ENCODE measurements at places on chromosomes 6 and 20.

DNA sequence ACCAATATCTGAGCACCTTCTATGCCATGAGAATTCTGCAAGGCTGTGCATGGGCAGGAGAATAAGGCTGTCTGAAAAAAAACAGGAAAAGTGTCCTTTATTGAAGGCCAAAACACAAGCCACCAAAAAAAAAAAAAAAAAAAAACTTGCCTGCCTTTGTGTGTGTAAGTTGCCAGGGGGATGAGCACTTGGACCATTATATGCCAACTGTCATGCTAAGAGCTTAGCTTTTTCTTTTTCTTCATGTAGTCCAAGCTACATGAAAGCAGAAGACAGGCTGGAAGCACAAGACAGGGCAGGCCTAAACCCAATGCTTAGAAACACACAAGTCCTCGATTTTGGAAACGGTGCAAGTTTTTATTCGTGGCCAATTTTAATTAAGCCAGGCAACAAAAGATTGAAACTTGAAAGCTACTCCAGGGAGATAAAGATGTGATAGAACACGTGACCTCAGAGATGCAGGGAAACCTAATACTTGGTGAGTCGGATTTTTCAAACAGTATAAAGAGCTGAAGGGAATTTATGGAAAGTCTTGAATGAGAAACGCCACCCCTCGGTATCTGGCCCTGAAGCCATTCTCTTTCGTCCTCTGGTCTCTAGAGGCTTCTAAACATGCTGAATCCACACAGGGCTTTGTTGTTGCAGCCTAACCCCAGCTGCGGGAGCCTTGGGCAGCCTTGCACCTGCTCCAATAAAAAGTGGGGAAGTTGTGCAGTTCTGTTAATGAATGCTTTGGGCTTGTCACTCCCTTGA is 8.6 kb downstream of the BMP7 start:
- DNase-seq: no peak

GRCh38 chr6:88662163-88662580 is 301.2 kb downstream of the RNGTT start:
- no peak for DNase-seq

GRCh38 chr6:165049362-165049761 is 260.0 kb downstream of the C6orf118 start:
- DNase-seq: no peak

GRCh38 chr20:56724241-56724757 is 95.2 kb downstream of the TFAP2C start:
- DNase-seq: no peak

DNA sequence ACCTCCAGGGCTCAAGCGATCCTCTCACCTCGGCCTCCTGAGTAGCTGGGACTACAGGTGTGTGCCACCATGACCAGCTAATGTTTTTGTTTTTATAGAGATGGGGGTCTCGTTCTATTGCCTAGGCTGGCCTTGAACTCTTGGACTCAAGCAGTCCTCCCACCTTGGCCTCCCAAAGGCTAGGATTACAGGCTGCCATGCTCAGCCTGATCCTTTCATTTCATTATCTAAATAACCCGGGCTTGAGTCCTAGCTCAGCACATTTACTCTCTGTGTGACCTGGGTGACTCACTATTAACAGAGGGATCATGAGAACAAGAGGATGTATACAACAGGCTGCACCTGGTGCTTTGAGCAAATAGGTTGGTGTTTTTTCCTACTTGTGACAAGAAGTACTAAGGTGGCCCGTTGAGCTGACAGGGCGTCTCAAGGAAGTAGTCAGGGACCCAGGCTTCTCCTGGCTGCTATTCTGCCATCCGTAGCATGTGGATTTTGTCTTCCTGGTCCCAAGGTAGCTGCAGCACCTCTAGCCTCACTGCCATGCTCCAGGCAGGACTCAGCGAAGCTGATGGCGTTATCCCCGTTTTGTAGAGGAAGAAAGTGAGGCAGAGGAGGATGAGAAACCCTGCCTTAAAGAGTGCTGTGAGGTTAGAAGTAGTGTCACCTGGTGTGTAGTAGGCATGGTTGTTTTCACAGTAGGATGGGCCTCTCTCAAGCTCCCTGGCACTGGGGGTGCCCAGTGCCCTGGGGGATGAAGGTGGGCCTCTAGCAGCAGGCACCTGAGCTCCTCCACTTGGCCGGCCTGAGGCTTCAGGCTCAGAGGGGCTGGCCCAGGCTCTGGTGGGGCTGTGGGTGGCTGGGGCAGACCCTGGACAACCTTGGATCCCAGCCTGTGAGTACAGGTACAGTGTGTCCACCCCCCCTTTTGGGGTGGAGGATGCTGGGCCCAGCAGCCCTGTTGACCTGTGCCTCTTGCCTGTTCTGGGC is 62.4 kb downstream of the ADNP start:
- DNase-seq: no peak

GRCh38 chr6:26234421-26235301 is 130.3 kb upstream of the BTN3A2 start:
- no peak for DNase-seq

DNA sequence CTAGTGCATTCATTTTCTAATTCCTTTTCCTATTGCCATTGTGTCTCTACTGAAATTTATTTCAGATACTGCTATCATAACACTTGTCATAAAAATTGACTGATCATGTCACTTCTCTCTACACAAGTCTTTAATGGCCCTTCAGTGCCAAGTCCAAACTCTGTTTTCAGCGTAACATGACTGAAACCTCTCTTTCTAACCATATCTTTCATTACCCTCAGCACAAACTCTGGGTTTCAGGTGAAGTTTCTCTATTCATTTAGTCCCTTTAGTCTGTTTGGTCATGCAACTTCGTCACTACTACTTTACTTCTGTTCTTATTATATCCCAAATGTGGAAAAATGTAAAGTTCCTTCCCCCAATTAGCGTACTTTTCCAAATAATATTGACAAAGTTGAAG is 234.9 kb downstream of the OGFRL1 start:
- no peak for DNase-seq

DNA sequence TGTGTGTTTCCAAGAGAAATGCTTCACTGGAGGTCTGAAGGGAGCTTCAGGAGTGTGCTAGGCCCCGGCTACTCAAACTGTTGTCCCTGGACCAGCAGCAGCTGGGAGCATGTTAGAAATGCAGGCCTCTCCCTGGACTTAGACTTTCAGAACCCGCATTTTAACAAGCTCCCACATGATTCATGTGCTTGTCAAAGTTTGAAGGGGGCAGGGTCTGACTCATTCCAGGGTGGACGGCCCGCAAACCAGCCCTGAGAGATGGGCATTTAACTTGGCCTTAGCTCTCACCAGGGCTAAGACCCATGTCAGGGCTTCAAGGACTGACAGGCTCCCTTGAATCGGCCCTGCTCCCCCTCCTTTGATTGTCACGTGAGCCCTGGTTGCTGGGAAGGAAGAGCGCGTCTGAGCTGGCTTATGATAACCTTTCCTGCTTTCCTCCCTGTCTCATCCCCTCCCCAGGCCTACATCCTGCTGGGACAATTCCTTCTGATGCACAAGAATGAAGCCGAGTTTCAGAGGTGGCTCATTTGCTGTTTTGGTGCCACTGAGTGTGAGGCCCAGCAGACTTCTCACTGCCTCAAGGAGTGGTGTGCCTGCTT is 35.5 kb downstream of the BANF2 start:
- DNase-seq: peak; percentile 7

DNA sequence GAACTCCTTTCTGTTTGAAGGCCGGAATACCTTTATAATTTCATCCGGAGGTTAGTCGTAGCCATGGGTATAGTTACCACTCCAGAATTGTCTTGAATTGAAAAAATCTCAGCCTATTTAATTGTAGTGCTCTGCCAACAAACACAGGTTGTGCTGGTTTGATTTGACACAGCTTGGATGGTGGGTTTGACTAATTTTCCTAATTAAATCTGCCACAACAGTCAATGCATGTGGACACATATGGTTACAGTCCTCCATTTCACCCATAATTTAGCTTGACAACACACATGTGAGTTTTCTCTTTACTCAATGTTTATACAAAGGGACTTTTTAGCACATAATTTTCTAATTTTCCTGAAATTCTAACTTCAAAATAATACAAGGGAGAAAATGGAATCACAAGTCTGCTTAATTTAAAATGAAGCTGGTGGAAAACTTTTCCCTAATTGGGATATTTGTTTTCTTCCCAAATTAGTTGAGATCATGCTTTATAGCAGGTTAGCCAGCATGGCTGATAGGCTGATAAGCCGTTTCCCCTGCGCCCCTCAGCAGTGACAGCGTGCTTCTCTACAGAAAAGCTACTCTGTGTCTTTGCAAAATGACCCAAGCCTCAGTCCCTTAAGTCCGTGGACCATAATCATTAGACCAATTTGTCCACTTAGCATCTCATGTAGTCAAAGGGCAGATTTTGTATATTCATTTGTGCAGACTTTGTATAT is 463.5 kb upstream of the FLRT3 start:
- DNase-seq: no peak

DNA sequence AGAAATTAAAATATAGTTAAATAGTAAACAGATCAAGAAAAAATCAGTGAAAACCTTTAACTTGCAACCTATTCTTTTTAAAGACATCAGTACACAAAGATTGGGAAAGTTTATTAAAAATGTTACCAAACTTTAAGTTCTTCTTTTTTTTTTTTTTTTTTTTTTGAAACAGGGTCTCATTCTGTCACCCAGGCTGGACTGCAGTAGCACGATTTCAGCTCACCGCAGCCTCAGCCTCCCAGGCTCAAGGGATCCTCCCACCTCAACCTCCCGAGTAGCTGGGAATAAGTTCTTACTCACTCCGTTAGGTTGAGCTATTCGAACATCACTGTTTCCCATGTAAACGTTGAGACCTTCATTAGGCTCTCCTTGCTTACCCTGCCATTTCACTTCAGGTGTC is 5.6 kb downstream of the MAP3K5 start:
- no peak for DNase-seq

GRCh38 chr6:66851930-66852329 is 1144.9 kb upstream of the EYS start:
- DNase-seq: no peak

- no peak for DNase-seq
Observed at GRCh38 chr20:49595811-49596561, 28.0 kb upstream of the PTGIS start.

DNA sequence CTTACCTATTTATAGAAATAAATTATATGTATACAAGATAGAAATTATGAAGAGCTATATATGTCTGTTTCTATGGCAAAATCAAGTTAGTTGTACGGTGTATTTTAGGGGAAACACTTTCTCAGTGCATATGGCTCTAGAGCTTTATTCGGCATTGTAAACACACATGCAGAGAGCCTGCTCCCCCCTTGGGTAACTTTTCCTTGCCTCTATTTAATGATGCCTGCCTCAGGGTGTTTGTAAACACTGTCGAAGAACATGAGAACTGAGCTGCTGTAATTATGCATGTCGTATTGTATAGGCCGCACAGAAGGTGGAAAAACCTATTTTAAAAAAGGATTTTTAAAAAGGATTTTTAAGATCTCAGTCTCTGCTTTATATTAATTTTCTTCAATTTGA is 133.4 kb downstream of the FNDC1 start:
- no peak for DNase-seq

DNA sequence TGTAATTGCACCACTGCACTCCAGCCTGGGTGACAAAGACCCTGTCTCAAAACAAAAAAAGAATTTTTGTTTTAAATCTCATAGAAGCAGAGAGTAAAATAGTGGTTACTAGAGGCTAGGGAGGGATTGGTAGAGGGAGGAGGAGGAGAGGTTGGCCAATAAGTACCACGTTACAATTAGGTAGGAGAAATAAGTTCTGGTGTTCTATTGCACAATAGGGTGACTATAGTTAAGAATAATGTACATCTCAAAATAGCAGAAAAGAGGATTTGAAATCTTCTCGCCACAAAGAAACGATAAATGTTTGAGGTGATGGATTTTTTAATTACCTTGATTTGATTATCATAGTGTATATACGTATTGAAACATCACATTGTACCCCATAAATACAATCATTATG is 27.1 kb upstream of the TOP1 start:
- DNase-seq: no peak

DNA sequence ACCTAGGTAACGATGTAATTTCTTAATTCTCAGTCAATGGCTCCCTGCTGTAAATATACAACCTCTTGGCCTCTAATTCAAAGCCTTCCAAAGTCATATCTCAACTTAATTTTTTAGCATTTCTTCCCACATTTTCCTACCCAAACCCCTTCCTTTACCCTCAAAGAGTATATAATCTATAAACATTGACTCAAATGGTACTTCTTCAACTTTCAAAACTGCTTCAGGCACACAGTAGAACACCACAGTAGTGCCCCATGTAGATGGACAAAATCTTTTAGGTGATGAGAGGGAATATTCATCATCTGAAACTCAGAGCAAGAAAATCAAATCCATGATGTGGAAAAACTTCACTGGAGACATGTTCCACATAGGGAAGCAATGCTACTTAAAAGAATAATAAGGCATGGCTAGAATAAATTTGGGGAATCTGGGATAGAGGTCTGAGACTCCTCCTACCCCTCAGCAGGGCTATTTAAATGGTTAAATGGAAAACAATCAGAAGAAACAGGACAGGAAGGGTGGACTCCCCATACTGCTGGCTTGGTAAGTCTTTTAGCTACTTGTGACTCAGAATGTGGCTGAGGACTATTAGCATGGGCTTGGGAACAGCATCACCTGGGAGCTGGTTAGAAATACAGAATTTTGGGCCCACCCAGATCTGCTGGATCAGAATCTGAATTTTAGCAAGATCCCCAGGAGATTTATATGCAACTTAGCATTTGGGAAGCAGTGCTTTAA is 6.4 kb downstream of the SLC22A2 start:
- no peak for DNase-seq

DNA sequence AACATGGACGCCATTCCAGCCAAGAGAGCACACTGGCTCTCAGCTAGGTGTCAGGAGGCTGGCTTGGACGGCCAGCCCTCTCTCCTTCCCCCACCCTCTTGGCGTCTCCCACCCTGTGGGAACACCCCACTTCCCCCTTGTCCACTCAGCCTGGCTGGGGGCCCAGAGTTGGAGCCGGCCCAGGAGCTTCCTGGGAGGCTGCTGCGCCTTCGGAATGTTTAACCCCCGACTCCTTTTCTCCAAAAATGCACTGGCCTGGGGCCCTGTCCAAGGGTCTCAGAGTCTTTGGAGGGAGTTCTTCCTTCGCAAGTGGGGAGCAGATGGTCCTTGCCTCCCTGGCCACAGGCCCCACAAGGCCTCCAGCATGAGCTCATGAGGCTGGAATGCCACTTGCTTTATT is 4.1 kb downstream of the ADAM33 start:
- no peak for DNase-seq

DNA sequence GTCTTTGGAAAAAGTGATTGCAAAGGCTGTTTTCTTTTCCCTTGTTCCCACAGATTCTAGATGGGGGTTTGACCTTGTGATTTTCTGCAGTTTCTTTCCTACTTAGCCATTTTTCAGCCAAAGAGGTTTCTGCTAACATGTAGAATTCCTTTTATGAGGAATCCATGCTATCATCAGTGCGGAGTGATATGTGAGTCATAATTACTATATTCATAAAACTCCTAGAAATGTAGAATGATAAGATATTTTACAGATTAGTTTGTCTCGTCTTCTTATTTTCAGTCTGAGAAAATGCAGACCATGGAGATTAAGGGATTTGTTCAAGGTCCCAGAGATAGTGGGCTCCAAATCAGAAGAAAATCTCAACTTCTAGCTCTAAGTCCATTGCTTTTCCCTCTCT is 98.6 kb downstream of the KCNQ5 start:
- DNase-seq: peak; percentile 21
